NB4 (cell line): ENCODE measurements at places on chromosomes 3 and 15.

- DNase-seq: no peak
Measured at GRCh38 chr3:137761563-137762503, 2.3 kb upstream of the SOX14 start.

DNA sequence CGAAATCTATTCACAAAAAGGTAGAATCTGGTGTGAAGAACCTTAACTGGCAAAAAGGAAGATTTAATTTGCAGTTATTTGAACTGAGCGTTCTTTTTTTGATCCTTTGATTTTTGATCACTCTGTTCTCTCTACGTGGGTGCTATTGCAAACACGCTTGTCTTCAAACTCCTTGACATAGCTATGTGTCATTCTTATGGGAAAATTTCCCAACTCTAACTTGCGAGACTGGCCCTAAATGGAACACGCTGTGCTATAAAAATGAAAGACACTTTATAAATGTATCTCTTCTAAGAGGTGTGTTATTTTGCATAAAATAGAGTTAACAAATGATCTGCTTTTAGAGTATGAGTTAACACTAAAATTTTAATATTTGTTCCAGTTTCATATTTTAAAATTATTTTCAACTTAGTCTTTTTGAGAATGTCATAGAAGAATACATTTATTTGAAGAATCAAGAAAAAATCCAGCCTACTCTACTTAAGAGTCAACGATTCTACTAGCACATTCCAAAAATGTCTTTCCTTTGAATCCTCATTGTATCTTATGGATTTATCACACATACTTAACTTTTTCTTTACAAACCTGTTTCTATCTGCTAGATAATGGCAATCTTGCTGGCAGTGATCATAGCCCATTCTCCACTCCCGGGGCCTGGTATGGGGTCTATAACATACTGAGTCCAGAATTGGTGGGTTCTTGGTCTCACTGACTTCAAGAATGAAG, 610.0 kb upstream of the TBL1XR1 start:
- no peak for DNase-seq

DNA sequence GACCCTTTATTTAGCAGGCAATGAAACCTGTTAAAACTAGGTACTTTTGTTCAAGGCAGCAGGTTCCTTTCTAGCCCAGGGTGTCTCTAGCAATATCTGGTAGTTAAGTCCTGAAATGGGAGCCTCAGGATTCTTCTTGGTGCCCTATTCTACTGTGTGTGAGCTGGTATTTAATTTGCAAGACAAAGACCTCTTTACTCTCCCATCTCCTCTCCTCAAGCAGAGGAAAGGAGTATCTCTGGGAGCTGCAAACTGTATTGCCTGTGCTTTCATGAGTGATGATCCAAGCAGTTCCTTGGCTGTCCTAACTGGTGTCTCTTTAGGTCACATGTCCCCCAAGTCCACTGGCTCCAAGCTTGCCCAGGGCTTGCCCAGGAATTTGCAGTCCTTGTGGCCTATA, 188.2 kb downstream of the SI start:
- no peak for DNase-seq

- DNase-seq: peak; percentile 18
Measured at GRCh38 chr3:122660297-122660974, 20.2 kb upstream of the PARP14 start.

- no peak for DNase-seq
Measured at GRCh38 chr3:71541313-71541712, 42.2 kb downstream of the FOXP1 start.

DNA sequence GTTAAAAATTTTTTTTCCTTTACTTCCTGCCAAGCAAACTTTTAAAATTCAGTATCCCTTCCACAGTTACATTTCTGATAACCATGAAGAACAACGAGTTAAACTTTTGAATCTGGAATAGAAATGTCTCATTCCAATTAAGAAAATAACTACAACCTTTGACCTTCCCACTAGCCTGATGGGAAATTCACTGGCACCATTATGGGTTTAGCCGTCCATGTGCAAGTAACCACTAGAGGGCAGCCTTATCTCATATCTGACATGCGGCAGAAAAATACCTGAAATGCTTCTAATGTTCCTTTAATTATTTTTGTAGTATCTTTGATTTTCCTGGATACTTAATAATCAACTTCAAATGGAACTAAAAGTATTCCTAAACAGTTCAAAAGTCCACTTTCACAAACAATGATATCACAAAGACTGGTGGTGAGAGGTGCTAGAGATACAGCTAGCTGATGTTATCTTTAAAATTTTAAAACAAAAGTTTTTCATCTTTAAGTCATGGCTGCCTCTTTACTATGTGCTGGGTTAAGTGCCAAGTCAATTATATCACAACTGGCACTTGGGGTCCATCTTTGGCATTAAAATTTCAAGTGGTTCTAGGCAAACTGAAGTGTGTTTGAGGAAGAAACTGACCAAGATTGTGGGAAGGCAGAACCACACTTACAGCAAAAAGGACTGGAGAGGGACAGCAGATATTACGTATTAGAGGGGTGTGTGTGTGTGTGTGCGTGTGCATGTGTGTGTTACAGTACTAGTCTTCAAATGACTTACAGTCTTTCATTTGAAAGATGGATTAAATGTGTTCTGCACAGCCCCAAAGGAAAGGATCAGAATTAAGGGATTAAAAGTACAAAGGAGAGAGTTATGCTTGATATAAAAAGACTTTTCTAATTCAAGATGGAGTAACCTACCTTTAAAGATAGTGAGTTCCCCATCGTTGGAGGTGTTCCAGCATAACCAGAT, 107.1 kb upstream of the ICE2 start:
- DNase-seq: peak; percentile 61

DNA sequence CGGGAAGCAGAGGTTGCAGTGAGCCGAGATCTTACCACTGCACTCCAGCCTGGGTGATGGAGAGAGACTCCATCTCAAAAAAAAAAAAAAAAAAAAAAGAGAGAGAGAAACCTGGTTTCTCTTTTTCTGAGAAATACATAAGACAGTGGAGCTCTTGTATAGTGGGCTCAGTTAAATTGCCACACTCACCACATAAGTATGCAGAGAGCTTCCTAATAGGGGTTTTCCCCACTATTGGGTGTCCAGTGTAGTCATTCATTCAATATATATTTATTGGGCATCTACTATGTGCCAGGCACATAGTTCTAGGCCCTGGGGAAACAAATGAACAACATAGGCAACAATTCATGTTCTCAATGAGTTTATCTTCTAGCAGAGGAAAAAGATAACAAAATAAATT, 48.9 kb upstream of the FMN1 start:
- DNase-seq: no peak

DNA sequence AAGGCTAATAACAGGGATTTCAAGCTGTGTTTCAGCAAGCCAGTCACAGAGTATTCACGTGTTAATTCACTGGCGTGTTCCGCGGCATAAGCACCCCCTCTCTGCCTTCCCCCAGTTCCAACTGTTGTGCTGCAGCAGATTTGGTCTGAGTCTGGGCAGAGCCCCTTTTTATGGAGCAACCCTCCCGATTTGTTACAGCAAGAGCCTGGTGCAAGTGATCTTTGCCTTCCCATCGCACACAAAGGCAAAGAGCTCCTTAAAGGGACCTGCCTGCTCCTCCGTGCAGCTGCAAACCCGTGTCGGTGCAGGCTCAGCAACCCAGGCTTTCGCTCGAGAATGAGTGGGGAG, 170.5 kb downstream of the KCNAB1 start:
- no peak for DNase-seq
